ENCODE measurements at places on chromosomes 13 and 19.
A peak's percentile ranks its signal among the peaks of the same experiment; 100 is the strongest.

DNA sequence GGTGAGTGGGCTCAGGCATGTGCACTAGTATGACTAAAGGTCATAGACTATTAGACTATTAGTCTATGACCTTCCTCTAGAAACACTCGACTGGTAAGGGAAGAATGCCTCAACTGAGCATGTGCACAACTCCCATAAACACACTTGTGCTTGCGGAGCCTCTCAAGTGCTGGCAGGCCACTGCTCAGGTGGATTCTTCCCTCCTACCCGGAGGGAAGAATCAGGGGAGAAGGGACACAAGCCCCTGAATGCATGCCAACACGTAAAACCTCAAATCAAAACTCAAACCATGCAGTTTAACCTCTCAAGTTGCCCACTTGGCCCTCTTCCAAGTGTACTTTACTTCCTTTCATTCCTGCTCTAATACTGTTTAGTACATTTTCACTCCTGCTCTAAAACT lies 287.6 kb upstream of the SGCG start:
- no peak for DNase-seq

- DNase-seq, result no peak
Observed at GRCh38 chr19:14413693-14414181, 5.4 kb downstream of the DDX39A start.

GRCh38 chr19:52171321-52172169 lies at the start of gene ZNF836:
Gene ZNF836 (minus strand): TSS chr19:52171621. CDS start chr19:52168072, 3,549 bp downstream.
- DNase-seq, result no peak

DNA sequence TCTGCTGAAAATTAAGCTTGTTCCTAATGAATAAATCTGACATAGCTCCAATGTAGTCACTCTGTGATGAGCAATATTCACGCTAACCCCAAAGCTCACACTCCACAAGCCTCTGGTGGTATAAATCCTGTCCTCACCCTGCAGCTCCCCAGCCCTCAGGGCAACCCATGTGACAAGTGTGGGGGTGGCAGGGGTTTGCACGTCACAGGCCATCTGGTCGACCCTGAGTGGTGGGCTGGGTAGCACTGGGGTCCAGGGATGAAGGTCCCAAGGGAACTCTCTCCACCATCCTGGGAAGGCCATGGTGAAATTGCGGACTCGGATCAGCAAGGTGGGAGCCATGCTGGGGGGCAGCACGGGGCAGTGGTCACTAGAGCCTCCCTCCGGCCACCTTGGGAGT lies 100.0 kb upstream of the SOX1 start:
- no peak for DNase-seq

- peak; percentile 74 for DNase-seq
Observed at GRCh38 chr19:5407356-5407755, 47.9 kb upstream of the ZNRF4 start.

Measured in HCT116 (cell line).